ENCODE measurements at places on chromosomes 6 and 20.
A peak's percentile ranks its signal among the peaks of the same experiment; 100 is the strongest.

DNA sequence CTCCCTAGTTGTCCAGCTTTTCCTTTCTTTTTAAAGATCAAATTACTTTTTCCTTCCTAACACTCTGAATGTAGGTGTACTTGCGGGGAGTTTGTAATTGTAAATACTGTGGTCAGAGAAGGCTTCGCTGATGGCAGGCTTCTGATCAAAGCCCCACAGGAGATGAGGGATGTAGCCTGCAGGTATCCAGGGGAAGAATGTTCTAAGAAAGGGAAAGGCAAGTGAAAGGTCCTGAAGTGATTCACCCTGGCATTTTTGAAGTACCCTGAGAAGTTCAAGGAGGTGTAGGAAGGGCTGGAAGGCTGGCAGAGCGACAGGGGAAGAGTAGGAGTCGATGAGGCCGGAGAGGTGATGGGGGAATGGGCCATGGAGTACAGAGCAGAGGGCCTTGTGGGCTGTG is 38.2 kb upstream of the CCN6 start:
- no peak for DNase-seq

DNA sequence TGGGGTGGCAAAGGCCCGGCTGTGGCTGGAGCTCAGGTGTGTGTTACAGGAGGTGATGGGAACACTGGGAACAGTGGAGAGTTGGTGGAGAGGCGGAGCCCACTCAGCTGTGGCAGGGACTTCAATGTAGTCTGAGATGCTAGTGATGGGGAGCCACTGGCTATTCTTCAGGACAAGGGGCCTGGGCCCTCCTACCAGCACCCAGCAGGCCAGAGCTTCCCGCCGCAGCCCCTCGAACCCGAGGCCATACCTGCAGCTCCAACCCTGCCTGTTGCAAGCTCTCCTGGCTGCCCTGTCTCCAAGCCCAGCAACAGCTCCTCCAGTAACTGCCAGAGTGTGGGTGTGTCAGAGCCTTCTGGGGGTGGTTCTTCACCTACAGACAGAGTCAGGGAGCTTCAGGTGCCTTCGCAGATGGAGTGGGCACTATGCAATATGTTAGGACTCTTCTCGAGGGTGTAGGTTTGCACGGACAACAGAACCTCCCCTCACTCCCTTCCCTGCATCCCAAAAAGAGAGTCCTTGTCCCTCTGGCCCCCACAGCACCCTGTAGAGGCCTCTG is 146.2 kb upstream of the MLN start:
- DNase-seq: no peak

DNA sequence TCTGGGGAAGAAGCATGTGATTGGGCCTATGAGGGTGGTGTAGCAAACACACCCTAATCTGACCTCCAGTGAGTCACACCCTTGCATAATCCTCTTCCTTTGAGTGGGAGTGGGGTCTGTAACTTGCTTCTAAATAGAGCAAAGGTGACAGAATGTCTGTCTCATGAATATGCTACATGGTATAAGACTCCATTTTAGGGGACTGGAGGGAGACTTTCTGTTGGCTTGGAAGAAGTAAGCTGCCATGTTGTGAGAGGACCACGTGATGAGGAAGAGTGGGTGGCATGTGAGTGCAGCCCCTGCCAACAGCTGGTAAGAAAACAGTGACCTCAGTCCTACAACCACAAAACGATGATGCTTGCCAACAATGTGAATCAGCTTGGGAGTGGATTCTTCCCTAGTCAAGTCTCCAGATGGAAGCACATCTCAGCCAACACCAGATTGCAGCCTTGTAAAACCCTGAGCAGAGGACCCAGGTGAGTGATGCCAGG is 3.7 kb downstream of the AK9 start:
- DNase-seq: no peak

- DNase-seq: no peak
These were observed 16.1 kb upstream of the RNF144B start for GRCh38 chr6:18371010-18371409.

- no peak for DNase-seq
These were observed 625.4 kb downstream of the QKI start for GRCh38 chr6:164039954-164040375.

DNA sequence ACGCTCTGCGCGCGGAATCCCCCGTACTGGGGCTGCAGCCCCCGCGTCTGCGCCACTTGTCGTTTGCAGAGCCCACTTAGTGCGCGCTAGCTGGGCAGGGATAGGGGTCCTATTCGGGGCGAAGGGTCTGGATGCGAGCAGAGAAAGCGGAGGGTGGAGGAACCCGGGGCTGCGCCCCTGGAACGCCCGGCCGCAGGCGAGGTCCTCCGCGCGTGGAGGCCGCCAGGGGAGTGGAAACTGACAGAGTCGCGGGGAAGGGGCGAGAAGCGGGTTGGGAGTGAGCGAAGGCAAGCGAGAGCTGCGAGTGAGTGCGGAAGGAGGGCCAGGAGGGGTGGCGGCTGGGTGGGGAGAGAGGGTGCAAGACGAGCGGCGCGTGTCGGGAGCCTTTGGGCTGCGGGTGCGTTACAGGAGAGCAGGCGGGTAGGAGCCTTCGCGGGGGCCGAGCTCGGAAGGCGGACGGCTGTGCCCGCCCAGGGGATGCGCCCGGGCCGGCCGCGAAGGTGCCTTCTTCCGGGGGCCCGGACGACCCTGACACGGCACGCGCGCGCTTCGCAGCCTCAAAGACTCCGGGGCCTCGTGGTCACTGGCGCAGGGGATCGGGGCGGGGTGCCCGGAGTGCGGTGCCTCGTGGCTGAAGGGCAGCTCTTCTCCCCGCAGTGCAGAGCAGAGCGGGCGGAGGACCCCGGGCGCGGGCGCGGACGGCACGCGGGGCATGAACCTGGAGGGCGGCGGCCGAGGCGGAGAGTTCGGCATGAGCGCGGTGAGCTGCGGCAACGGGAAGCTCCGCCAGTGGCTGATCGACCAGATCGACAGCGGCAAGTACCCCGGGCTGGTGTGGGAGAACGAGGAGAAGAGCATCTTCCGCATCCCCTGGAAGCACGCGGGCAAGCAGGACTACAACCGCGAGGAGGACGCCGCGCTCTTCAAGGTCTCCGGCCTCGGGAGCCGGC is 1.2 kb downstream of the IRF4 start:
- peak; percentile 20 for DNase-seq

GRCh38 chr6:48560408-48560807 is 449.4 kb upstream of the PTCHD4 start:
- no peak for DNase-seq

DNA sequence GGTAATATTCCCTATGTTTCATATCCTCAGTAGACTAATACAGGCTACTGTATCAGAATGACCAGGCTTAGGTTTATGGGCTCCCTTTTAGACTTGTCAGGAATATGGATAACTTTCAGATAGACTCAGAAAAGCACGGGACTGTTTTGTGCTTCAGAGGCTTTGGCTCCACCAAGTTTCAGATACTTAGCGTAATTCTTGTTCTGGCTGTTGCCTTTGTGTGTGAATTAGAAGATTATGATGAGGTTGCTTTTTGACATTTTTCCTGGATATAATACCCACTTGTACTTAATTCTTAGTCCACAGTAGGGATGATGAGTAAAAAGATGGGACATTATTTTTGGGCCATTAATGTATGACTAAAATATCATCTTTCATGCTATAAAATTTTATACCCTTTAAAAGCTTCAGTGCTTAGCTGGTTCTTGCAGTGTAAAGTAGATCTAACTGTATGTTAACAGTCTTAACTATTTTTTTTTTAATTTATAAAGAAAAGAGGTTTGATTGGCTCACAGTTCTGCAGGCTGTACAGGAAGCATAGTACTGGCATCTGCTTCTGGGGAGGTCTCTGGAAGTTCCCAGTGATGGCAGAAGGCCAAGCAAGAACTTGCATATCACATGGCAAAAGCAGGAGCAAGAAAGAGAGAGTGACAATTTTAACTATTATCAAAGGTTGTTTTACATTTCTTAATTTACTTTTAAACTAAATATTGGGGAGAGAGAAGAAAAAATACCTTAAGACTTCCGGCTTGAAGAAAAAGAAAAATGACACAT is 120.7 kb downstream of the ZFAND3 start:
- no peak for DNase-seq

DNA sequence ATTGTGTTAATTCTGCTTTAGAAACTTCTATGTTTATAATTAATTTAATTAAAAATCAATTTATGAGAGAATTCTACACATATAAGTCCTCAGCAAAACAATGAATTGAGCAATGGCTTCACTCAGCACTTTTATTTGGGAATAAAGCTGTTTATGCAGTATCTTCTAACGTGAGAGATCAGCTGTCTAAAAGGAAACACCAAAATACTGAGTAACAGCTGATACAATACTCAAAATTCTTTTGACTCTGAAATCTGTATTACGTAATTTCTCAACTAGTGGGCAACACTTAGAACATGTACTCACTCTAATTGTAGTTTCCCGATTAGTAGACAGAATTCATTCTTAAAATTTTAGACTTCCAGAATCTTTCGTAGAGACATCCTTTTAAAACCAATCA is 49.8 kb downstream of the MAP3K7 start:
- no peak for DNase-seq

GRCh38 chr6:26485112-26485780 is 14.9 kb upstream of the BTN1A1 start:
- DNase-seq: no peak

- no peak for DNase-seq
These were observed 160.4 kb downstream of the TASP1 start for GRCh38 chr20:13478366-13478765.

DNA sequence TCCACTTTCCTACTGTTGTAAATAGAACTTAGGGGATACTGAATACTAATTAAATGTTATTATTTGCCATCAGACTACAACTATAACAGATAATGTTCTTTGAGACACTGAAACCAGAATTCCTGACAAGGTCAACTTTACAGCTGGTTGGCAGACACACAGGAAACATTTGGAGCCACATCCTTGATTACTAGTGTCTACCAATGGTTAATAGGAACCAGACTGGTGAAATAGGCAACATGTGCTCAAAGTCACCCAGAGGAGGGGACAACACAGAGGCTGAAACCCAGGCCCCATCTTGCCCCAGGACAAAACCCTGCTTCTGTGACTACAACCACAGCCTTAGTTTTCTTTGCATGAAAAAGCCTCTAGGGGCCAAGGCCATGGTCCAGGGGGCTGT is 47.8 kb upstream of the NT5E start:
- DNase-seq: no peak

DNA sequence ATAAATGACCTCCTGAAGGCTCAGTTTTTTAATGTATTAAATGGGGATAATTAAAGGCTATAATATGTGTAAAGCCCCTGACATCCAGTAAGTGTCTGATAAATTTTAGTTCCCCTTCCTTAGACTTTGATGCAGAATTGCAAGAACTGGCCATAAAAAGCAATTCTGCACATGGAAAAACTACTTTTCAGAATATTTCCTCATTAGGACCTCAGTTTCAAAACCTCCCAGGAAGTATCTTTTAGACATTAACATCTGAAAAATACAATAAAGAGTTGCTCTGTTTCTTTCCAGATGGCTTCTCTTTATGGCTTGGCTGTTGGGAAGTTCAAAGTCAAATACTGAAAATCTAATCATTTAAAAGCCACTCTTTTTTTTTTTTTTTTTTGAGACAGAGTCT is 106.3 kb upstream of the ZNF217 start:
- no peak for DNase-seq

GRCh38 chr6:165775721-165776120 is 112.7 kb upstream of the PDE10A start:
- DNase-seq: no peak

DNA sequence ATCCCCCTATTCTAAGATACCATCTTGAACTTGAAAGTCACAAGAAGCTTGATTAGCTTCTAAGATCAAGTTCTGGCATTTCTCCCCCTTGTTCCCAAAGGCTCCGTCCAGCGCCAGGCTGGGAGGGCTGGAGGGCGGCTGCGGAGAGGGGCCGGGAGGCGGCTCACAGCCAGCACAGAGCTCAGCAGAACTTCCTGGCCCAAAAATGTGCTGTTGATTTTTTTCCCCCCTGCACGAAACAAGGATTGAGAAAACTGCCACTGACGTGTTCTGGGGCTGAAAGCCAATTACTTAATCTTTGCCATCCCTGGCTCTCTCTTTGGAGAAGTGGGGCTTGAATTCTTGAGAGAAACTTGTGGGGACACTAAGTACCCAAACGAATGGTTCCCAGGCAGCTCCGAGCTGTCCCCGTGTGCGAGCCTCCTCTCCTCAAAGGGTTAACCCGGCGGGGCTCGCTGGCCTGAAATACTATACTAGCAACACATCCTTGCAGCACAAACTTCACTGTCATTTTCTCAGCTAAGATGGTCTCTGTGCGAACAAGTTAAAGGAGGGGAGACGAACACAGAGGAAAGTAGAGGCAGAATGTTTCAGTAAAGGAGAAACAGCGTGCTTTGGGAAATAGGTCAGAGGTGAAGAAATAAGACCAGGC is 452 bp downstream of the TRAF3IP2 start:
- no peak for DNase-seq

GRCh38 chr6:27605401-27606342 is 132.8 kb upstream of the ZNF184 start:
- no peak for DNase-seq

DNA sequence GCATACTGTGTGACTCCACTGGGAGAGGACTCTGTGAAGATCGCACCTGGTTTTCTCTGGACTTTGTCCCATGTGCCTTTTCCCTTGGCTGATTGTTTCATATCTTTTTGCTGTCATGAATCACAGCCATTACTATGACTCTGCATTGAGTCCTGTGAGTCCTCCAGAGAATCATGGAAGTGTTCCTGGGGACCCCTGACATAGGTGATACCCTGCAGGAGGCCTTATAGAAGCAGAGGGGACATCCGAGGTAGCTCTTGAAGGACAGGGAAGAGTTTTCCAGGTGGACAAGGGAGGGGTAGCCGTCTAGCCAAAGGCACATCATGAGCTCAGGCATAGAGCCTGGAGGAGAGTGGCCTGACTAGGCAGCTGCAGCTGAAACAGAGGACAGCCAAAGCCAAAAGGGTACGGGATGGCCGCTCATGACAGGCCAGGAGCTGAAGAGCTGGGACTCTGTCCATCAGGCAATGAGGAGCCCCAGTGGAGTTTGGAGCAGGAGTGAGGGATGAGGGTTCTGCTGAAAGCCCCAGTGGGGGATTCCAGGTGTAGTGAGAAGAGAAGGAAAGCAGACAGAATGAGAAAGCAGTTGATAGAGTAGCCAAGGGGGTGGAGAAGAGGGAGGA is 86.6 kb upstream of the TOX2 start:
- no peak for DNase-seq

- DNase-seq: no peak
These were observed 8.2 kb upstream of the SNX9 start for GRCh38 chr6:157814883-157815282.

DNA sequence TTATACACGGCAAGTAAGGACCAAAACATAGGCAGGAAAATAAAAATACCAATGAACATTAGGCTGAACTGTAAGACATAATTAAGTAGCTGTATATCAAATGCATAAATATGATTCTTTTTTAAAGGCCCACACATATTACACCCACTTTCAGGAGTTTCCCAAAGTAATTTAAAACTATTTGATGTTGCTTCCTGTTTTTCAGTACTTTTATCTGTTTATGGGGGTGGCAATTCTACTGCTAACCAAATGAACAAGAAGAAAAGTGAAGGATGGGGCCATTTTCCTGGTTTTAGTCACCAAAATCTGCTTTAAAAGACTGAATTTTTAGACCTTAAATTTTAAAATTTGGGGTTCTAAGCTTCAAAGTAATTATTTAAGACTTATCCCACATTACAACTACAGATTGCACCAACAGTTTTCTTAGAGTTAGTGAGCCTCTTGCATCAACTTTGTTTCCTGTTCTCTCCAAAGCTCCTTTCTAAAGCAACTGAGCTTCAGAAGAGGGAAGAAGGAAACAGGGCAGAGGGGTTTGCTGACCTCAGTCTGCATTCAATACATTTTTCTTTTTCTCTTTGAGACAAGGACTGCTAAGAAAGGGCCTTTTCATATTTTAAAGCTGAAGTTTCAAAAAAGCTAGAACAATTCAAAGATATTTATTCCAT is 191.0 kb downstream of the BACH2 start:
- DNase-seq: no peak

- DNase-seq: no peak
These were observed 51.9 kb downstream of the LRFN2 start for GRCh38 chr6:40535110-40535818.
